ENCODE measurements at places on chromosomes 4 and X.
A peak's percentile ranks its signal among the peaks of the same experiment; 100 is the strongest.

DNA sequence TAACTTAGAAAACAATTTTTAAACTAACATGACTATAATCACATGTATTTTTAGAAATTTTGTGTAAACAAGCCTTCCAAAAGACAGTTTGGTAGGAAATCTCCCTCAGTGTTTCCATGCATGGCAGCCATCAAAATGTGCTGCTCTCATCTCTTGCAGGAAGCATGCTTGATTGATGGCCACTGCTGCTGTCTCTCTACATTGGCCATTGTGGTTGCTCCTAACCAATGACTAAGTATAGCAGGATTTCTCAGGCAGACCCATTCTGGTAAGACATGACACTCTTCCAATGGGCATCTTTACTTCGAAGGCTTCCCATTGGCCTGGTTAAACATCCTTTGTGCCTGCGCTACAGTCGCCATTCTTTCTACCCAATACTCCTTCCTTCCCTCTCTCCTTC is 78.9 kb upstream of the GUCY1A1 start:
- DNase-seq, result no peak

- no peak for DNase-seq
Observed at GRCh38 chrX:121000589-121000988, 15.0 kb upstream of the CT47A1 start.

GRCh38 chr4:77009511-77010115 is 60.1 kb downstream of the SEPTIN11 start:
- DNase-seq, result no peak

- no peak for DNase-seq
Observed at GRCh38 chr4:8326206-8326605, 56.7 kb downstream of the HTRA3 start.

GRCh38 chr4:94550352-94550751 is 98.6 kb downstream of the PDLIM5 start:
- DNase-seq, result no peak

DNA sequence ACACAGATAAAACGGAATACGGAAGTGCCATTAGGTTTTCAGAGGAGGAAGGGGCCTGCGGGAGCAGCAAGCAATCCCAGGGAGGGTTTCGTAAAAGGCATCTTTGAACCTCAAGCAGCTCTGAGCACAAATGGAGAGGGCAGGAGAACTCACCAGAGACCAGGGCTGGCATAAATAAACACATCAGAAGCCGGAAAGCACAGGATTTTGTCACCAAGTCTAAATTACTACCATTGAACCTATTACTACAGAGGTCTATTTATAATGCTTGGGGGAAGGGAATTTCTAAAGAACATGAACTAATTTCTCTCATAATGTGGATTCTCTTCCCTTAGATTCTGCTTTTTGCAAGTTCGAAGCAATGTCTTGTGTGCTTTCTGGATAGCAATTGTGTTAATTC is 39.6 kb upstream of the MBTPS2 start:
- no peak for DNase-seq

DNA sequence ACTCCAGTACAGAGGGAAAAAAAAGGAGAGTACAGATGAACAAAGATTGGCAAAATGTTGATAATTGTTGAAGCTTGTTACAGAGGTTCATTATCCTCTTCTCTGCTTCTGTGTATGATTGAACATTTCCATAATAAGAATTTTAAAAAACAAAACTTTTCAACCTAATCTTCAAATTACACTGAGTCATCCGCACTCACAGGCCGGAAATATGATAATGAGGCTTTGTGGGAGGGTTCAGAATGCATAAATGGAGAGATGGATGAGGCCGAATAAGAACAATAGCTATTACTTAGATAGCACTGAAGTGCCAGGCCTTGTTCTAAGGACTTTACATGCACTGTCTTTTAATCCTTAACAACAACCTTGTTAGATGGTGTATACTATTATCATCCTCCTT is 4.6 kb upstream of the ERCC6L start:
- DNase-seq, result no peak

GRCh38 chr4:85886665-85887064 is 411.7 kb downstream of the ARHGAP24 start:
- no peak for DNase-seq

DNA sequence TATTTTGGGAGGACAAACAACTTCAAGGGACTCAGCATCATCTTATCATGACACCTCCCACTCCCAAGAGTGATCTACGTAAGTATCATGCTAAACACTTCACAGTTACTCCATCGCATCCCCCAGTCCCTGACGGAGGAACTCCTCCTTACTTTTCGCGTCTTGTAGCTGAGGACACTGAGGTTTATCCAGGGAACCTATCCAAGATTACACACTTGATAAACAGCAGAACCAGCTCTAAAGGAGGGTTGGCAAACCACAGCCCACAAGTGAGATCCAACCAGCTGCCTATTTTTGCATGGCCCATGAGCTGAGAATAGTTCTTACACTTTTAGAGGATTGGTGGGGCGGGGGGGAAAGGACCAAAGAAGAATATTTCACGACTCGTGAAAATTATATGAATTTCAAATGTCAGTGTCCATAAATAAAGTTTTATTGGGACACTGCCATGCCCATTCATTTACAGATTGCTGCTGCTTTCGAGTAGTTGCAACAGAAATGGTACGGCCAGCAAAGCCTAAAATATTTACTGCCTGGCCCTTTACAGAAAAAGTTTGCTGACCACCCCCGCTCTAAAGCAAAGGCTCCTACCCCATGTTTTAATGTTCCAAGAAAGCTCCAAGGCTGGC is 47.8 kb downstream of the SEPSECS start:
- no peak for DNase-seq

- DNase-seq, result no peak
Observed at GRCh38 chrX:18649498-18649951, 22.4 kb downstream of the RS1 start.

- no peak for DNase-seq
Observed at GRCh38 chrX:23731951-23732350, 11.1 kb downstream of the ACOT9 start.

- DNase-seq, result peak; percentile 61
Observed at GRCh38 chrX:154540897-154541535, 5.6 kb downstream of the G6PD start.

DNA sequence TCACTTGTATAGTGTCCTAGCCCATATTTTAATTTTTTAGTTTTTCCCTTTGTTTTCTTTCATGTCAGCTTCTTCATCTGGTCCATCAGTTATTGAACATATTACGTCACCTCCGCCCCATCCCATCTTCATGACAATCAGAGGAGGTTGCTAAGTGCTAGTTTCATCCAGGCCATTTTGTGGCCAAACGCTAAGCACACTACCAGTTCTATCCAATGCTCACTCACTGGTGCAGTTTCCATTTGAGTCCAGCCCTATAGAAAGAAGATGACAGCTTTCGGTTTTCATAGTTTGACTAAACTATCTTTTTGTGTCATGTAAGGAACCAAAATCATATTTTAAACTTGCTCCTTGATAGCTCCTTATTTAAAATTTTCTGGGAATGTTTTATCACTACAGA is 304.2 kb downstream of the TENM3 start:
- no peak for DNase-seq

GRCh38 chrX:9378980-9379696 is 85.7 kb upstream of the TBL1X start:
- DNase-seq, result no peak

DNA sequence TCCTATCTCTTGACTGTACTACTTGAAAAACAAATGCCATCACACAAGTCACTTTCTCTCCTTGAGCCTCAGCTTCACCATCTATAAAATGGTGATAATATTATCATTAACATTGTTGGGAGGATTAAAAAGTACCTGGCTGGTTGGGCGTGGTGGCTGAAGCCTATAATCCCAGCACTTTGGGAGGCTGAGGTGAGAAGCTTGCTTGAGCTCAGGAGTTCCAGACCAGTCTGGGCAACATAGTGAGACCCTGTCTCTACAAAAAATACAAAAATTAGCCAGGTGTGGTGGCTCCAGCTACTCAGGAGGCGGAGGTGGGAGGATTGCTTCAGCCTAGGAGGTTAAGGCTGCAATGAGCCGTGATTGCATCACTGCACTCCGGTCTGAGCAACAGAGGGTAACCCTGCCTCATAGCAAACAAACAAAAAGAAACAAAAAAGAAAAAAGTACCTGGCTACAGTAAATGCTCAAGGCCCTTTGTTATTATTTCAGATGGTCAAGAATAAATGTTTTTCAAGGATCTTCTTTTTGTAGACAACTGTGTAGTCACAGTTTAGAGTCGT is 120.3 kb downstream of the CHRNA9 start:
- DNase-seq, result no peak

DNA sequence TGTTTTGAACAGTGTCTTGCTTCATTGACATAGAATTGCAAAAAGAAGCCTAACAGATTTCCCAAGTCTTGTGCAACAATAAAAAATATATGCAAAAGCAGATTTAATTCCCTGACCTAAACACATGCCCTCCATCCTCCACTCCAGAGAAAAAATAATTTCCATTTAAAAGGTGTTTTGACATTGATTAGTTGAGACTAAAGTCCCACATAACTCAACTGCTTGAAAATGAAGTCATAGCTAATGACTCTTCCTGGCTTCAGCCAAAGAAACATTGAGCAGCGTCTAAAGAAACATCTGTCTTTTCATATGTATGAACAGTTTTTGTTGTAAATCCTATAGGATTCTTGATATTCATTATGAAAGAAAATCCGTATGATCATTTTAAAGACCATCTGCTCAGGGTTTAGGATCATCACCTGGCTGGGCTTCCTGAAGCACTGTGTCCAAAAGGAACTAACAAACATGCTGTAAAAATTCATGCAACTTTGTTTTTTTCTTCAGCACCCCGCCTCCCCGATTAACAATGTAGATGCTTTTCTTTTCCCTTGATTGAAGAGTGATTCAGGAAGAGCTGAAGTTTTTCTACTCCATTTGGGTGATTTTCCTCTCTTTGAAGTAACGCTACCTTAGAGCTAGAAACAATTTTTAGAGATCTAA is 273.4 kb downstream of the HS3ST1 start:
- DNase-seq, result no peak

GRCh38 chrX:17470136-17470535 is 95.1 kb downstream of the NHS start:
- no peak for DNase-seq

- DNase-seq, result peak; percentile 35
Observed at GRCh38 chrX:87338510-87338909, 179.1 kb upstream of the KLHL4 start.

- no peak for DNase-seq
Observed at GRCh38 chrX:32170481-32170880, 1040.9 kb downstream of the DMD start.

- no peak for DNase-seq
Observed at GRCh38 chr4:26884486-26884988, 23.9 kb downstream of the STIM2 start.

DNA sequence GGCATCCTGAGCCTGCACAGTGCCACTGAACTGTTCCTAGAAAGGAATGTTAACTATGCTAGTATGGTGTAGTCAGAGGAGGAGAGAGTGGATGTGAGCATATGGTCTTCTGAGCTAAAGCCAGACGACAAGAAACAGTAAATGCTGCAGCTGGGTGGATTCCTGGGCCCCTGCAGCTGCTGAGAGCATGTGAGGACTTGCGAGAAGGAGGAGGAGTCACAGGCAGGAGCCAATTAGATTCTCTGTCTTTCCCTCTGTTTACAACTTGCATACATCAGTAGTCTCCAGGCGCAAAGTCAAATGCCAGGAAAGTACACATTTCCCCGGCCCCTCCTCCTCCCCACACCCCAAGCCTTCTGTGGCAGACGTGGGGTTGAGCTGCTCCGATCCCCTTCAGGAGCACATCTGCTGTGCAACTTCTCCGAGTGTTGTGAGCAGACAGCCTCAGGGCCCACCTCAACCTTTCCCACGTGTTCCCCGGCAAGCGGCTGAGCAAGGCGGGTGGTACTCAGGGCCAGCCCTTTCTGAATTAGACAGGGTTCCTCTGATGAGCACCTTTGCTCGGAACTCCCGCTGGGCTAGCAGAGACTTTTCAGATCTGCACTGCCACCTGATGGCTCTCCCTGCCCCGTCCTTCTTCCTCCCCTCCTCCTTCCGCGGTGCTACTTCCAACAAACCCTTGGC is 108.7 kb upstream of the ATP6AP2 start:
- peak; percentile 71 for DNase-seq

DNA sequence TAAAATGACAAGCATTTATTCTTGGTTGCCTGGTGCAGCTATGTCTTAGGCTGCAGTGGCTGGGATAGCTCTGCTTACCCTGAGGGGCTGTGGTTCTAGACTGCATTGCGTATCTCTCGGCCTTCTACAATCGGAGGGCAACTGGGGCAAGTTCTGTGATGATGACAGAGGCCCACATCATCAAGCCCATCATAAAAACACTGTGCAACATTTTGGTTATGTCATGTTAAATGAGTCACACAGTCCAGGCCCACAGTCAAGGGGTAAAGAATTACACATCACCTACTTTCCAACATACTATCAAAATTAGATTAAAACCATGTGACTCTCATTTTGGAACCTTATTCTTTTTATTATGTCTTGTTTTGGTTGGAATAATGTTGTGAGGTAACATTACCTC is 120.2 kb upstream of the GUCY1A1 start:
- no peak for DNase-seq

- DNase-seq, result no peak
Observed at GRCh38 chrX:50815120-50815519, 1.1 kb upstream of the SHROOM4 start.

GRCh38 chrX:3738509-3738908 is 25.1 kb upstream of the PRKX start:
- DNase-seq, result no peak

DNA sequence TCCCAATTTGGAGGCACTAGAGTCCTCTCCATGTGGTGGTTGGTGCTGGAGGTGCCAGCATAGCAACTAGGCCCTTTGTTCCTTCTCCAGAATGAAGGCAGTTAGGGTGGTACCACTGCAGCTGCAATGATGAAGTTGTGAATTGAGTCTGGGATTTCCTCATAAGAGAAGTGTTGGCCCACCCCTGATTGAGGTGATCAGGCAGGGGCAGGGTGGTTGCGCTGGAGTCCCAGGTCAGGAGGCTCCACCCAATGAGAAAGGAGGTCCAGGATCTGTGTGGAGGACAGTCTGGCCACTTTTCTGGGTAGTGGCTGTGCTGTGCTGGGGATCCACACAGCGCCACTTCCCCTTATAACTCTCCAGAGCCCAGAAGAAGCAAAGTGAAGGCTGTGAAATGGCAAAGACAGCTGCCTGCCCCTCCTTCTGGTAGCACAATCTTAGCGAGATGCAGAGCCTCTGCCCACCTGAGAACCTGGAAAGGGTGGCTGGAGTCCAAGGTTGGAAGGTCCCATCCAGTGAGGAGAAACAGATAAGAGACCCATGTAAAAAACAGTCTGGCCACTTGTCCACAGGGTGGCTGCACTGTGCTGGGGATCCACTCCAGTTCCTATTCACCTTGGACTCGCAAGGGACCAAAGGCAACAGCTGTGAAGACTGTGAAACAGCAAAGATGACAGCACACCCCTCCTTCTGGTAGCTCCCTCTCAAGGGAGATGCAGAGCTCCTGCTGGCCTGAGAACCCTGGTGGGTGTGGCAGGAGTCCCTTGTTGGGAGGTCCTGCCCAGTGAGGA is 124.6 kb downstream of the RRAGB start:
- DNase-seq, result no peak

DNA sequence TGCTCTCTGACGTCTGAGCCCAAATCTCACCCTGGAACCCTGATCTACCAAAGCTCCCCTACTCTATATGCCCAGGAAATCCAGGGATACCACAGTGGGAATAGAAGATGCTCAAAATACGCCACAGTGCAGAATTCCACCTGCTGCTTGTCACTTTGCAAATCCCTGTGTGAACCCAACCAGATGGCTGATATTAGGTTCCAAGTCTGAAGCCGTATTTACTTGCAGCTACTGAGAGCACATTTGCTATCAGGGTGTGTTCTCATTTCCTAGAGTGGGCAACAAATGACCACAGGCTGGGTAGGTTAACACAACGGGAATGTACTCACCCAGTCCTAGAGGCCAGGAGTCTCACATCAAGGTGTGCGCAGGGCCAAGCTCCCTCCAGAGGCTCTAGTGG is 126.8 kb downstream of the MXRA5 start:
- DNase-seq, result no peak

All from Caki2 (cell line).